ENCODE measurements at places on chromosomes 1 and 21.
A peak's percentile ranks its signal among the peaks of the same experiment; 100 is the strongest.

GRCh38 chr1:41434748-41435449 is 49.6 kb downstream of the EDN2 start:
- no peak for DNase-seq

GRCh38 chr1:4585216-4585615 is 69.2 kb upstream of the AJAP1 start:
- DNase-seq: no peak

DNA sequence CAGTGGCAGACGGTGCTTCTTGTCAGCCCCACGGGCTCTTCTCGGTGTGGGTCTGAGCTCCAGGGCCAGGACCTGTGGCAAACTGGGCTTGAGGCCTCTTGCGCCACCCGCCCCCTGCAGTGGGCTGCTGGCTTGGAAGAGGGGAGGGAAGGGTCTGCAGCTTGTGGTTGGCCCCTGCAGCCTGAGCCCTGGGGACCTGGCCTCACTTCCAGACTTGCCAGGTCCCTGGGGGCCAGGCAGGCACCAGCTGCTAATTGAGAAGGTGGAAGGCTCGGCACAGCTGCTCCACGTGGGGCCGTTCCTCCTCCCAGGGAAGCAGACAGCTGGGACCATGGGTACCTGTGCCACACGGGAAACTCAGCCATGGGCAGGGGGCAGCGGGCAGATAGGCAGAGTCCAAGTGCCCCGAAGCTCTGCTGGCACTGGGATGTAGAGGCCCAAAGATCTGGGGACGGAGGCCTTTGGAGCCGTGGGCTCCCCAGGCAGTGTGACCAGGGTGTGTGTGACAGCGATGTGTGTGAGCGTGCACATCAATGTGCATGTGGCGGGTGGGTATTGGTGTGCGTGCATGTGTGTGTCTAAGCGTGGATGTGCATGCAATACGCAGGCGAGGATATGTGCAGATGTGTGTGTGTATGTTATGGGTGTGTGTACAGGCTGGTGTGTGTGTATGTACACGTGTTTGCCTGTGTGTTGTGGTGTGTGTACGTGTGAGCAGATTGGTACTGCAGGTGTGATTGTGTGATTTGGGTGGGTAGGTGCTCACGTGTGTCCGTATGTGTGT is 39.3 kb downstream of the TP73 start:
- no peak for DNase-seq

DNA sequence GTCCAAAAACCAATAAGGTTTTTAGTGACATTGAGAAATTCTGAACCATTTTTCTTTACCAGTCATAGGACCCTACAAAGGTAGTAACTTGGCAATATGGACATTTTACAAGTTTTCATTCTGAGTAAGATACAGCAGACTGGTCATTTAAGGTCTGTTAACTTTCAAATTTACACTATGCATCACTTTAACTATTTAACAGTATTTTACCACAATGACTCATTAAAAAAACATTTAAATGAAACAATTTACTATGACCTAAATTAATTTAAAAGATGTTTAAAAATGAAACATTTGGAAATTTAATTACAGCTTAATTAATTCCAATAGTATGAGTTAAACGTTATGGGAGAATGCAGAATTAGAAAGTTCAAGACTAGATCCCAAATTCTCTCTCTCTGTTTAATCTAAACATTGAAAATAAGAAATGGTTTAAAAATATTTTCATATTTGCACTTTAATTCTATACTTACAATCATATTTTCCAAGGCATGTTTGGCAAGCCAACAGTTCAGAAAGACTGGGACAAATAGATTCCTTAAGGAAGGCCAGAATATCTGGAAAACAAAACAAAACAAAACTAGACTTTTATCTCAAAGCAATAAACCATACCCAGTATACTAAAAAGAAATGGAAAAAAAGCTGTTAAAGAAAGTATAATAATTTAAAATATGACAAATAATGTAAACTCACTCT is 140.9 kb downstream of the KCNT2 start:
- DNase-seq: peak; percentile 41

GRCh38 chr1:43049481-43049880 is 90.8 kb upstream of the SLC2A1 start:
- no peak for DNase-seq

- DNase-seq: peak; percentile 94
These were observed 9.0 kb downstream of the TSACC start for GRCh38 chr1:156347331-156347730.

- no peak for DNase-seq
These were observed 209.1 kb upstream of the ZP4 start for GRCh38 chr1:238099871-238100270.

GRCh38 chr1:234958706-234959657 is 169.7 kb downstream of the TOMM20 start:
- DNase-seq: no peak

Measured in GM23248 (cell line).